Psoas muscle (tissue), 8 donors: ENCODE measurements at places on chromosomes 6 and 20. TPM values are rescaled to one million over a fixed set of nuclear protein-coding genes. Genes with fewer than 3 reads are reported as not detected.

DNA sequence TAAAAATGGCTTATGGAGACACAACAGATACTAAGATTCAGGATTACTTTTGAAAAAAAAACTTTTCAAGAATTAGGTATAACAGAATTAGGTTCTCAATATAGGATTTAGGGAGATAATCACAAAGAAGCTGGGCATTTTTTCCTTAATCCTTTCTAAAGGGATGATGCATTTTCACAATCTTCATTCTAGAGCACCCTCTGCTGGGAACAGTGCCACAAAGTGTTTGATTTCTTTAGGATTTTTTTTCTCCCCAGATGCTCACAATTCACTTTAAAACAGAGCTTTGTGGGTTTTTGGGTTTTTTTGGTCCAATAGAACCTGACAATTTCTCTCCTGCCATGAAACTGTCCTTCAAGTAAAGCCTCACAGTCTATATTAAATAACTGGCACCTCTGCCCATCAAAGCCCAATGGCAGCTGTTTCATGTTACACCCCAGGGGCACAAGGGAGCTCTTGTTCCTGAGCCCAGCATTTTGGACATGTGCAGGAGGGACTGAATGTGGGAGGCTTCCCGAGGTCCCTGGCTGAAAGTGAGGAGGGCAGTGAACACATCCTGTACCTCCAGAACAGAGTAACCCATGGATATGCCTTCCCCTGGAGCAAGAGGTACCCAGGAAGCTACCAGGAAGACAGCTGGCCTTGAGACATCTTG, 39.7 kb downstream of the PREP start:
- DNase-seq, result no peak

- DNase-seq, result peak; percentile 44
These were observed 21.2 kb downstream of the THEMIS start for GRCh38 chr6:127879685-127880084.

- DNase-seq, result no peak
These were observed 205.3 kb upstream of the ASCC3 start for GRCh38 chr6:101086473-101086872.

DNA sequence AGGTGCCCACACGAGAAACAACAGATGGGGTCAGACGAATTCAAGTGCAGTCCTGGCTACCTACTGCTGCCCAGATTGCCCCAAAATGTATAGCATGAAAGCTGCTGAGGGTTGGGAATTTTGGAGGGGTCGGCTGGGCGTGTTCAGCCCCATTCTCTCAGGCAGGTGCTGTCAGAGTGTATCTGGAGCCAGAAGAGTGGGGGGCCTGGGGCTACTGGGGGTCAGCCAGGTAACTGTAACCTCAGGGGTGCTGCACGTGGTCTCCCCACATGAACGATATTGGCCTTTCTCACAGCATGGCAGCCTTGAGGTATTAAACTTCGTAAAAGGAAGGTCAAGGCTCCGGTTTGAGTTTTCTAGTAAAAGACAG, 14.6 kb downstream of the SYNDIG1 start:
- no peak for DNase-seq

DNA sequence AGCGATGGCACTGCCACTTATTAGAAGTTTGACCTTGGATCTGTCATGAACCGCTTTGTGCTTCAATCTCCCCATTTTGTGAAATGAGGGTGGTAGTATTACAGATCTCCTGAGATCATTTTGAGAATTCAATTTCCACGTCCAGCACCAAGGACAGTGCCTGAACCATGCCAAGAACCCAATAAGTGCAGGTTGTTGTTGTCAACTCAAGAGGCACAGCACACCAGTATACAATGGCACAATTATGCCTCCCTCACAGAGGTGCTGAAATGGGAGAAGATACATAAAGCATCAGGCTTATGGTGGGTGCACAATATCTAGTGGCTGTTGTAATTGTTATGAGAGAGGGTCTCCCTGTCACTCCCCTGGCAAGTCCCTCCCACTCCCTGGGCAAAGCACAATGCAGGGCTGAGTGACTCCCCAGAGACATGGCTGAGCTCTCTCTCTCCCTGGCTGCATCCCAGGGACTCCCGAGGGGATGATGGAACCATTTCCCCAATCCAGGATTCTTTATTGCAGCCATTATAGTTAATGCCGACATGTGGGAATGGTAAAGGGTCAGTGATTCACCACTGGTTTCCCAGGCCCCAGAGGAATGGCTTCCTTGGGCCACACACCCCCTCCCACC, 78.7 kb downstream of the CDH22 start:
- DNase-seq, result no peak

DNA sequence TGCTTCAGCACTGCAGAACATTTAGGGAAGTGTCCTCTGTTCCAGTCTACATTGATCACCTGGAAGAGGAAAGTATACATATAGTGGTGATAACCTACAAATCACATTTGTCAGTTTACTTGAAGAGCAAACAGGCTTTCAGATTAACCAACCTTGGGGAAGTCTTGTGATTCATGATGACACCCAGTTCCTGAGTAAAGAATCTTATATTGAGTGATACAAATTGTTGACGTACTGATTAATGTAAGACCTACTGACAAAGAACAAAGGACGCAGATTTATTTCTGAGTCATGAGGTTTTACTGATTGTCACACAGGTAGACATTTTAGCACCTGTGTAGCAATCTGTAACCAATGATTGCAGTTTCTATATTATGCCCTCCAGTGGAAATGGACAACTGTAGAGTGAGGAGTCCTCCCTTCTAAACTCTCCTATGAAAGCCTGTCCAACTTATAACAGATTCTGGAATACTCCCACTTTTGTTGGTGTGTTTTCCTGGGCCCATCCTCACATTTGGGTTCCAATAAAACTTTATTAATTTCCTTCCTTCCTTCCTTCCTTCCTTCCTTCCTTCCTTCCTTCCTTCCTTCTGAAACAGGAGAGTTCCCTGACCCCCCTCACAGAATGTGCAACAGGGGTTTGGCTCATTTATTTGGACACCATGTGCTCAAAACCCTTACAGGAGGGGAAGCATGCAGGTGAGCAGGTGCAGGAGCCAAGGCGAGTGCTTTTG, 113.5 kb downstream of the SLC35B3 start:
- DNase-seq, result no peak

- no peak for DNase-seq
These were observed 293.7 kb upstream of the TCF21 start for GRCh38 chr6:133595111-133595761.

CABLES2 gene
- total RNA-seq, result 3.0 TPM

RAB32 gene
- total RNA-seq, result 3.8 TPM

DACT2 gene
- not detected for total RNA-seq

CALHM4 gene
- 1.2 TPM for total RNA-seq

C6orf47 gene
- 14.6 TPM for total RNA-seq

CYP39A1 gene
- total RNA-seq, result 0.63 TPM
